Fibroblast of lung (primary cell): ENCODE measurements at places on chromosomes 12 and 14.

- no peak for DNase-seq
- H3K4me1 ChIP-seq: no peaks in the 10 kb centered on the region
- H3K36me3 ChIP-seq: no peaks in the 10 kb centered on the region
- no peak overlapping the region for H3K27ac ChIP-seq
Measured at GRCh38 chr12:85821759-85822158, 14.4 kb downstream of the RASSF9 start.

DNA sequence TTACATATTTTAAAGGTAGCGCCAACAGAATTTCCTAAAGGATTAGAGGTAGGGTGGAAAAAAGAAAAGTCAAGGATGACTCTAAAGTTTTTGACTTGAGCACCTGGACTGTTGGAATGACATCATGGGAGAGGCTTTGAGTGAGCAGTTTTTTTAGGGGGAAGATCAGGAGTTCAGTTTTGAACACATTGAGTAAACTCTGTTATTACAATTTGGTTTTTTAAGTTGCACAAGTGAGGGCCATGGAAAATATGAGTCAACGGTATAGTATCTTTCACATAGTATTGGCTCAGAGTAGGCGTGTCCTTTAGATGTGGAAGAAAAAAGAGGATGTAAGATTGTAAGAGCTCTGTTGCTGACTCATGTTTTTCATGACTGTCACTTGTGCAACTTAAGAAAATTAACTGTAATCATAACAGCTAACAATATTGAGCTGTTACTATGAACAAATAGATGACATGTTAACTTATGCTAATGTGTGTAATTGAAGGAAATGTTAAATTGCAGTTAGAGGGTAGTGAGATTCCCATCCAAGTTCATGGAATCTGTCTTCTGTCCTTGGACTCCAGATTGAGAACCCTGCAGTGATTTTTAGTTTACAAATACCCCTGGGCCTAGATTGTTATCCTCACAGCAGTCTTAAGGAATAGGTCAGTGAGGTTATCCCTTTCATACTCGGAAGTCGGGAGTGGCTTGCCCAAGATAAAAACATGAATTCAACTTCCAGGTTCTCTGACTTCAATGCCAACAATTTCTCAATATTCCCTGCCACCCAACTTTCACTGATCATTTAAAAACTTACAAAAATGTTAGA, 48.2 kb upstream of the ATP2B1 start:
- H3K4me3 ChIP-seq: no peak overlapping the region
- DNase-seq: peak; percentile 98
- no peaks in the 10 kb centered on the region for H3K27me3 ChIP-seq

- no peaks in the 10 kb centered on the region for H3K27me3 ChIP-seq
- no peak overlapping the region for H3K4me3 ChIP-seq
- H3K36me3 ChIP-seq: peaks cover 2% of the 10 kb centered on the region
- no peak overlapping the region for H3K27ac ChIP-seq
- H3K4me1 ChIP-seq: no peaks in the 10 kb centered on the region
Measured at GRCh38 chr12:131845121-131845520, 16.9 kb downstream of the MMP17 start.

GRCh38 chr12:22284871-22285270, 49.6 kb downstream of the ST8SIA1 start:
- H3K27me3 ChIP-seq: no peaks in the 10 kb centered on the region
- peak; percentile 43 for DNase-seq
- no peaks in the 10 kb centered on the region for H3K36me3 ChIP-seq
- H3K27ac ChIP-seq: no peak overlapping the region

DNA sequence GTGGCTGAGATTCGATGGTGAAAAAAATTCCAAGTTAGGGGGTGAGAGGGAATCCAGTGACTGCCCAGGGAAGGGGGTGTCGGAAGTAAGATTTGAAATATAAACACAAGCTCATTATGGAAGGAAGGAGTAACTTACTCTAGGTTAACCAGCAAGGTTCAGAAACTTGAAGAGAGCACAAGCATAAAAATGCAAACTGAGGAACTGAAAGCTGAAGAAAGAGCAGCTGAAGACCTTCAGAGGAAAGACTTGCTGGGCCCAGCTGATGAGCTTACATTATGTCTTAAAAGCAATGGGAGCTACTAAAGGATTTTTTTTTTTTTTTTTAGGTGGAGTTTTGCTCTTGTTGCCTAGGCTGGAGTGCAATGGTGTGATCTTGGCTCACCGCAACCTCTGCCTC, 189.7 kb upstream of the GRIN2B start:
- no peak overlapping the region for H3K27ac ChIP-seq
- no peak overlapping the region for H3K4me3 ChIP-seq
- DNase-seq: no peak
- H3K36me3 ChIP-seq: no peaks in the 10 kb centered on the region
- H3K27me3 ChIP-seq: no peaks in the 10 kb centered on the region

DNA sequence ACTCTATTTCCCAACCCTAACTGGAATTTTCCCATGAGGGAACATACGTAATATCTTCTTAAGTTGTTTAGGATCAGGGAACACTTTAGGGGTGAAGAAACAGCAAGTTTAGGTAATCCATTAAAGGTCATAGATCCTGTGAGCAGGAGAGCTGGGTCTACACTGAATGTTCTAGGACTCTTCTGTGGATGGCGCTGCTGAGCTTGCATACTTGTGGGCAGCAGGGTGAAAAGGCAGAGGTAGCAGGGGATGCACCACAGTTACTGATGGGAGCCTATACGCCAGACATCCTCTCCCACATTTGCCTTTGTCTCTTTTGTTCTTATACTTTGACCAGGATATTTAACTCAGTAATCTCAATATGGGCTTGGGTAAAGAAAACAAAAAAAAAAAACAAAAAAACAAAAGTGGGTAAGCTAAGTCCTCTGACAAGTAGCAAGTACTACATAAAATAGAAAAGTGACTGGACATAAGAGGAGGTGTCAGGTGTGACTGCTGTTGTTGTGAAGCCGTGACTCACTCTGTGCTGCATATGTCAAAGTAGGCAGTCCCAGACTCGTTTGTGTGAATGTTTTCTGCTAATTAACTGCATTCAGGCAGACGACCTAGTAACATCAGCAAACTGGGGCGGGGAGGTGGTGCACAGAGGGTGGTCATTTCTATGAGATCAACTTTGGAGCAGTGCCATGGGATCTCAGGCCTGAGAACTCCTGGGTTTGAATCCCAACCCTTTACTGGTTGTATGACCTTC, 31.6 kb downstream of the NEUROD4 start:
- no peaks in the 10 kb centered on the region for H3K27me3 ChIP-seq
- no peaks in the 10 kb centered on the region for H3K4me1 ChIP-seq
- no peak overlapping the region for H3K4me3 ChIP-seq
- DNase-seq: no peak
- no peaks in the 10 kb centered on the region for H3K36me3 ChIP-seq

GRCh38 chr14:104580961-104581360, 1.4 kb downstream of the C14orf180 start:
- no peak overlapping the region for H3K4me3 ChIP-seq
- H3K27ac ChIP-seq: no peak overlapping the region
- H3K27me3 ChIP-seq: no peaks in the 10 kb centered on the region
- no peaks in the 10 kb centered on the region for H3K36me3 ChIP-seq
- no peaks in the 10 kb centered on the region for H3K4me1 ChIP-seq

DNA sequence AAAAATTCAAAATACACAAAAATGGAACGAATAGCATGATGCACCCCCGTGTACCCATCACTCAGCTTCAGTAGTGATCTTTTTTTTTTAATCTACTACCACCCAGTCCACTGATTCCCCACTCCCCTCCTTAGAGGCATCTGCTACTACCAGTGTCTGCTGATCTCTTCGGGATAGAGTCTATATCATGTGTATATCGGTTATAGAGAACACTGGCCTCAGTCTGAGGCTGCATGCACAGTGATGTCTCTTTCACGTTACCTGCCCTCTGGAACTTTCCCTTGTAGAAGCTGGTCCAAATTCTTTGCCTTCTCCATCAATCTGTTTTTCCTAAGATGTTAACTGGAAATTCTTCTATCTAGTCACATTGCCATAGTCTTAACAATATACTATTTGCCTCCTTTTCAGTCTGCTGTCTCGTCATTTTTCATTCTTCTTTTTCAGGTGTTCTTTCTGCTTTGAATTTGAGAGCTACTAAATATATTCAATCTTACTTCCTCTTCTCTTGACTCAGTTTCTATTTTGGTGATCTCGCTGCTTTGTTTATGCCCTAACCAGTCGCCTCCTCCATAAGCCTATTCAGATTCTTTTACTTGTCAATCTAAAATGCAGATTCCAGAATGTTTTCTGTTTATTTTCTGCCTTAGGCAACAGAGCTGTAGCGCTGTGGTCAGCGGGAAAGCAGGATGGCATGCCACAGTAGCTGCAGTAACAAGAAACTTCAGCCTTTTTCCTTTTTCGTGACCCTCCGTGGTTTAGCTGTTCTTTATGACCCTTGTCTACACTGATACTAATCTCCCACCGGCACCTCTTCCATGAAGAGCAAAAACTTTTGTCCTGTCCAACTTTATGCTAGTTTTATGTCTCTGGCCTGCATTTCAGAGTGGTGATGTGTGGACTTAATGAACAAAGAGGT, 67.0 kb downstream of the FBXW8 start:
- H3K4me1 ChIP-seq: no peaks in the 10 kb centered on the region
- H3K27me3 ChIP-seq: no peaks in the 10 kb centered on the region
- H3K4me3 ChIP-seq: no peak overlapping the region
- no peak overlapping the region for H3K27ac ChIP-seq
- DNase-seq: no peak
- no peaks in the 10 kb centered on the region for H3K36me3 ChIP-seq

- no peaks in the 10 kb centered on the region for H3K4me1 ChIP-seq
- H3K36me3 ChIP-seq: no peaks in the 10 kb centered on the region
- no peak overlapping the region for H3K27ac ChIP-seq
- DNase-seq: no peak
- H3K4me3 ChIP-seq: no peak overlapping the region
- H3K27me3 ChIP-seq: no peaks in the 10 kb centered on the region
Measured at GRCh38 chr14:104421892-104422828, 157.4 kb upstream of the C14orf180 start.

GRCh38 chr12:28446031-28446430, 255.8 kb downstream of the CCDC91 start:
- H3K27me3 ChIP-seq: no peaks in the 10 kb centered on the region
- H3K4me1 ChIP-seq: no peaks in the 10 kb centered on the region
- no peak overlapping the region for H3K4me3 ChIP-seq
- no peaks in the 10 kb centered on the region for H3K36me3 ChIP-seq

GRCh38 chr12:1435044-1435443, 159.3 kb downstream of the FBXL14 start:
- no peak overlapping the region for H3K4me3 ChIP-seq
- no peaks in the 10 kb centered on the region for H3K36me3 ChIP-seq
- DNase-seq: no peak
- no peak overlapping the region for H3K27ac ChIP-seq
- peaks cover 6% of the 10 kb centered on the region for H3K4me1 ChIP-seq

DNA sequence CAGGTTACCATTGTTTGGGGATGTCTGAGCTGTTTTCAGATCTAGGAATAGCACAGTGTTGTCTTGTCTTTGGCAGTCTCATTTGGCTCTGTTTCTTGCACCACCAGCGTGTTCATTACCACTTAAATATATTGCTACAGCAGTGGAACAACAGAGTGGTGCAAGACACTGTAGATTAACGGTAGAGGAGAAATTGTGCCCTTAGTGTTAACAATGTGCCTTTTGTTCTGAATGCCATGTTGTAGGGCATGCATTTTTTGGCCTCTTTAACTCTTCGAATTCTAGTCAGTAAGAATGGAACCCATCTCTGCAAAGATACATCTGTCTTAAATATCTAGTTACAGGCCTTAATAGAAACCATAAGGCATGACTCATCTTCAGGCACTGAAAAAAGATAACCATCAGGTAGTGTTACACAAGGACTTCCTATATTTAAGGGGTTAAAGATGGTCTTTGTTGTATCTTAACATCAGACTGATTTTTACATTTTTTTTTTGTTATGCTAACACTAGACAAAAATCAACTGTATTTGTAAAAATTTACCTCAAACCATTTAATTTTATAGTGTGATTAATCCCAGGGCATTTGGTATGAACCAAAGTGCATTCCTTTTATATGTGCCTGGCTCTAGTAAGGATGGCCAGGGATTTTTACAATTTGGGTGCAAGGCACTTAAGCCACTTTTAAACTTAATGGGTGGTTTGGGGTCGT, 12.9 kb downstream of the DYRK2 start:
- DNase-seq: peak; percentile 84
- no peak overlapping the region for H3K4me3 ChIP-seq
- no peaks in the 10 kb centered on the region for H3K27me3 ChIP-seq
- peaks cover 20% of the 10 kb centered on the region for H3K4me1 ChIP-seq
- H3K36me3 ChIP-seq: peaks cover 7% of the 10 kb centered on the region
- no peak overlapping the region for H3K27ac ChIP-seq

DNA sequence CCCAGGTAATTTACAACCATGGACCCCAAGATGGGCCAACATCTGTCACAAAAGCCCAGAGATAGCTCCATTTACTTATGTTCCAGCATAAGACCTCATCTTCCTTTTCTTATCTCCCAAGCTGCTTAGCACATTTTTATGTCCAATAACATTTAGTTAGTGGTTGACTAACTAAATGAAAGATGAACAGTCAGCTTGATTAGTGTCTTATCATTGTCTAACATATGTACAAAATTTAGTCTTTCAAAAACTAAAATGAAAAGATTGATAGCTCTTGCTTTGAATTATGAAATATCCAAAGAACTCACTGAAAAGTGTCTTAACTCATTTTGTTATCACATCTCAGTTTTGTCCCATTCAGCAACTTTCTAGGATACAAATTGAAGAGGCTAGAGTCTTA, 163.1 kb upstream of the EGLN3 start:
- no peak overlapping the region for H3K27ac ChIP-seq
- DNase-seq: no peak
- H3K4me1 ChIP-seq: no peaks in the 10 kb centered on the region
- no peaks in the 10 kb centered on the region for H3K27me3 ChIP-seq

GRCh38 chr12:22101749-22102243, 55.8 kb downstream of the CMAS start:
- H3K27me3 ChIP-seq: no peaks in the 10 kb centered on the region
- H3K27ac ChIP-seq: no peak overlapping the region
- H3K4me3 ChIP-seq: no peak overlapping the region
- H3K4me1 ChIP-seq: peaks cover 6% of the 10 kb centered on the region
- no peaks in the 10 kb centered on the region for H3K36me3 ChIP-seq

GRCh38 chr14:90336985-90337384, 5.2 kb upstream of the NRDE2 start:
- H3K4me1 ChIP-seq: no peaks in the 10 kb centered on the region
- no peaks in the 10 kb centered on the region for H3K36me3 ChIP-seq
- no peak for DNase-seq
- no peaks in the 10 kb centered on the region for H3K27me3 ChIP-seq
- no peak overlapping the region for H3K4me3 ChIP-seq

- H3K27me3 ChIP-seq: no peaks in the 10 kb centered on the region
- no peak overlapping the region for H3K4me3 ChIP-seq
- H3K27ac ChIP-seq: no peak overlapping the region
- no peaks in the 10 kb centered on the region for H3K4me1 ChIP-seq
Measured at GRCh38 chr12:42868291-42868690, 278.7 kb upstream of the PRICKLE1 start.

GRCh38 chr12:52195065-52195730, 3.4 kb upstream of the KRT80 start:
- H3K36me3 ChIP-seq: no peaks in the 10 kb centered on the region
- H3K4me1 ChIP-seq: peaks cover 32% of the 10 kb centered on the region
- no peak for DNase-seq
- H3K4me3 ChIP-seq: no peak overlapping the region
- H3K27me3 ChIP-seq: no peaks in the 10 kb centered on the region
